ENCODE measurements at places on chromosomes 6 and 20.

- no peak for DNase-seq
Measured at GRCh38 chr6:37033255-37033654, 27.8 kb downstream of the FGD2 start.

GRCh38 chr6:41757931-41758640, 10.9 kb upstream of the PGC start:
- no peak for DNase-seq

DNA sequence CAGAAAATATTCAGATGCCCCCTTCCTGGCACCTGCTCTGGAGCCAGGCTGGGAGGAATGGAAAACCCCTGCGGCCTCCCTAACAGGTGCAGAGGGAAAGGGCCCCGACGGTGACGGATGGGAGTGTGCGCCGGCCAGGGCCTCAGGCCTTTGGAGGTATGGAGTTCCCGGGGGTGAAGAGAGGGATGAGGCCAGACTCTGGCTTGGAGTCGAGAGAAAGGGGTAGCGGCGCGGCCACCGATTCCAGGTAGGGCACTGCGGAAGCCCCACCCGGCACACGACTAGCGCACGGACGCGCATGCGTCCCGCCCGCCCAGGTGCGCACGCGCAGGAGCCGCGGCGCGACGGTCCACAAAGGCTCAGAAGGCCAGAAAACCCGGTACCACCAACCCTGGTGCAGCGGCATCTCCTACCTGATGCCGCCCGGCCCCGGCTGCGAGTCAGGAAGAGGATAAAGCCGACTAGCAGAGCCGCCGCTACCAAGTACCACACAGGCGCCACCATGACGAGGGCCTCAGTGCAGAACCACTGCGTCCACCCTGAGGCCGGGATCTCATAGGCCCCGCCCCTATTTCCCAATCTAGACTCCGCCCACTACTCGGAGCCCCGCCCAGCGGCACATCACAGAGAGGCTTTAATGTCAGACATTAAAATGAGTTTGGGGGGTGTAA, at the start of gene DDRGK1:
Gene DDRGK1, minus strand, starts transcription at position 559 of the 671 bp plus-strand sequence. Its CDS starts 55 bp downstream, at position 504.
- DNase-seq: peak; percentile 27

GRCh38 chr6:16659466-16660156, 101.6 kb downstream of the ATXN1 start:
- DNase-seq: no peak

DNA sequence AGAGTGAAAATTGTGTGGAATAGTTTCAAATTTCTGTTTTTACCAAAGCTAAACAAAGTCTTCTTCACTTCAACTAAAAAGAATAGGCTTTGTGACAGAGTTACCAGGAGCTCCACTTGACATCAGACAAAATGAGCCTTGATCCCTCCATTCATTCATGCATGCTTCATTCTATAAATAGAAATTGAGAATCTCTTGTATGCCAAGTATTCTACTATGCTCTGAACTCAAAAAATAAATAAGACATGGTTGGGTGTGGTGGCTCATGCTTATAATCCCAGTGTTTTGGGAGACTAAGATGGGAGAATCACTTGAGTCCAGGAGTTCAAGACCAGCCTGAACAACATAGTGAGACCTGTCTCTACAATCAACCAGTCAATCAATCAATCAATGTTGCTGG, 236.6 kb upstream of the FAM83B start:
- DNase-seq: no peak

DNA sequence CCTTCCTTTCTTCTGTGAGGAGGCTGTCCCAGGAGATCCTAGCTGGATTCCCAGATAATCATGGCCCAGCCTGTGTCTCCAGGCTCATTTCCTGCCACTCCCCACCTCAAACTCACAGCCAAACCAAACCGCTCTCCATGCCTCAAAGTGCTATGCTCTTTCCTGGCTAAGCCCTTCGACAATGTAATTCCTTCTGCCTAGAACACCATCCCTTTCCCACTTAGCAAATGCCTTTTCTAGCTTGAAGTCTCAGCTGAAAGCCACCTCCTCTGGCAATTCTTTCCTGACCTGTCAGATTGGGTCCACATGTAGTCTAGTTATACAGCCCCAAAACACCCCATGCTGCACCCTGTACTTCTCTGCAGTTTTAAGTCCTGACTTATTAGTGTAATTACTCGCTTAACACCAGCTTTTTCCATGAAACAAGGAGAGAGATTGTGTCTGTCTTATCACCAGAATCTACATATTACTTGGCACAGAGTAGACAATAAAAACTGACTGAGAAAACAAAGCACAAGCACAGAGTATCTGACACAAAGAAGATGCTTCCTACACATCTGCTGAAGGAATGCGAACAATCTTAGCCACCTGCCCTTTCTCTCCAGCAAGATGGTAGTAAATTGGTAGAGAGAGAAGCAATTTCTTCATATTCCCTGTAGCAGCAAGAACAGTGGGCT, 5.4 kb downstream of the TRIM26 start:
- DNase-seq: no peak

All from AG04450 (cell line).